ENCODE measurements at places on chromosomes 5 and 9.

DNA sequence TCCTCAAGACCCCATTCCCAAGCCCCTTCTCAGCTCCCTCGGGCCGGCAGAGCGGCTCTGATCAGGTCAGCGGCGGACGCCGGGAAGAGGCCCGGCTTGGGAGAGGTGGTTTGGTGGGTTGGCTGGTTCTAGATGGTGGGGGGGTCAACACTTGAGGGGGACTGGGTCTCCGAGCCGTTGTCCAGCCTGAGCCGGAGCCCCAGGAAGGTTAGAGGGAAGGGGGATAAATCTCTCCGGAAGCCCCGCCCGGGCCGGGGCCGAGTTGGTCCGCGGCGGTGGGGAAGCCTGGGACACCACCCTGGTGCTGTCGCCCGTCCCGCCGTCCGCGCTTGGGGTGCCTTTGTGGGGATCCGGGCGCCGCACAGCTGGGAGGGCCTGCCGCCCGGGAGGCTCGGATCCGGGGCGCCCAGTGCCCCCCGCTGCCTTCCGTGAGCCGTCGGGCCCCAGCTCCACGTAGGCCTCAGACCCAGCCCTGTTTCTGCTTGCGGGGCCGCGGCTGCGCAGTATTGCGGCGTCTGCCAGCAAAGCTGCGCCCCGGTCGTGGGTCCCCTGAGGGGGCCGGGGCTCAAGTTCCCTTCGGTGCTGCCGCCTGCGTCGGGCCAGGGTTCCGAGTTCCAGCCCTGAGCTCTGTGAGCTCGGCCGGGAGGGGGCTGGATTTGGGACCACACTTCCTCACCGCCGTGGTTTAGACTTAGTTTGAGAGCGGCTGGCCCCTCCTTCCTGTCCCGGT lies 542 bp upstream of the TRIM52 start:
- DNase-seq: no peak

DNA sequence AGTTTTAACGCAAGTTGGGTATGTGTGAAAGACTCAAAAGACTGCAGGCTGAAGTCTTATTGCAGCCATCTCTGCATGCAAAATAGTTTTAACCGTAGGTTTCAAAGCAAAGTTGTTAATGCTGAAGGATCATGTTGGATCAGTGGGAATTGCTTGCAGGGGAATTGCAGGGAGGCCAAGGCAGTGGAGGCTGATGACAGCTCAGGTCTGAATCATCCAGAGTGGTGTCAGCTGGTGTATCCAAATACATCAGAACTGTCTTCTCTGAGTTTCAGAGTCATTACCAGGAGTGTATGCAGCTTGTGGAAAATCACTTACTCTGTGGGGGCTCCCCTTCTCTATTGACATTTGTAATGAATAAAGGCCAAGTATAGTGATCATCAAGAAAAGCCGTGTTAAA lies 435.7 kb downstream of the SH3GL2 start:
- no peak for DNase-seq

DNA sequence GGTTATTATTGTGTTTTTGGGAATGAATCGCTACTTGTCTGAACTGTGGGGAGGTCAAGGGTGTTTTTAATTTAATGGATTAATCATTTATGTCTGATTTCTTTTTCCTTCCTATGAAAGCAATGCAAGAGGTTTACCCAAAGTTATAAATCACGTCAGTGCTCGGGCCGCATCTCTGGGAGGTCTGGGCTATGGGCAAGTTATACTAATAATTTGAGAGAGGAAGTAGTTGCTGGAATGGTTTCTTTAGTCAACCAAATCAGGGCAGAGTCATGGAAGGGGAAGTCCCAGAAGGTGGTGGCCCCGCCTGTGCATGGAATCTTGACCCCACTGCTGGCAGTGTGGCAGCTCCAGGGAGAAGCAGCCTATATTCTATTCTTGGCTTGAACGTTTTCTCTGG lies 180.2 kb downstream of the HSPA4 start:
- DNase-seq: no peak

DNA sequence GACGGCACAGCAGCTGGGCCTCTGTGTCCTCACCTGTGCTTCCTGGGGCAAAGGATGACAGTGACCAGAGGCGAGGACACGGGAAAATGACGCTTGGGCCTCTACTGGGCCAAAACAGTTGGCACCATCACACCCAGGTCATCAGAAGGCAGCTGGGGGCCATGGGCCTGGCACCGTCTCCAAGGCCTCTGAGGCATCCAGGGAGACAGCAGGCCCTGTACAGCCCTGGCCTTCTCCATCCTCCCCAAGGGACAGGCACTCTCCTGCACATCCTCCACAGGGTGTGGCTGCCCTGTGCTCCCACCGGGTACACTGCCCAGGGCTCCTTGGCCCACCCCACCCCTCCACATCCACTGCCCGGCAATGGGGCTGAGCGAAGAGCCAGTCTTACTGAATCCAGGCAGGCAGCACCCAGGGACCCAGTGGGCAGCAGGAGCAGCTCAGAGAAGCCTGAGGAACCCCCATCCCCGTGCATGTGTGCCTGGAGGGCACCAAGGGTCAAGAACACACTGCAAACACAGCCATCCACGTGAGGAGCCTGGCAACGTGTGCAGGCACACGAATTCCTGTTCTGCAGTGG lies 4.0 kb downstream of the LPCAT1 start:
- DNase-seq: no peak

DNA sequence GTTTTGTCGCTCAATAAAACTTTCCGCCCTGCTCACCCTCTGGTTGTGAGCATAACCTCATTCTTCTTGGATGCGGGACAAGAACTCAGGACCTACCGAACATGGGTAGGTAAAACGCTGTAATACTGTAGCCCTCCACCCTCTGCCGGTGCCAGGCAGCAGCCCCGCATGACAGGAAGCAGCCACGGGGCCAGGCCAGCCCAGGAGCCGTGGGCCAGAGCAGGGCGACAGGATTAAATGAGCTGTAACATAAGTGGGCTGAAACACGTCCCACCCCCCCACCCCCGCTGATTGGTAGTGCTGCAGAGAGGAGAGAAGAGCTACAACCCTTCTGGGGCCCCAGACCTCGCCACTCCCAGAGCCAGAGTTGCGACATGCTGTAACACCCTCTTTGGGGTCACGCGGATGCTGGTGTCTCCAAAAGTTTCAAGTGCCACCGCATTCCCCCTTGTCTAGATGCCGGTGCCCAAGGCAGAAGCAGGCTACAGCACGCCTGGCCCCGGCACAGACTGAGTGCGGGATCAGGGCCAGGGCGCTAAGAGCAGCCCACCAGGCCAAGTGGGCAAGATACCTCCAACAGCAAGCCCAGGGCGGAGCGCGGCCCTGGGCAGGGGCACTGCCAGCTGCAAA lies 81.8 kb downstream of the FBXW11 start:
- no peak for DNase-seq

DNA sequence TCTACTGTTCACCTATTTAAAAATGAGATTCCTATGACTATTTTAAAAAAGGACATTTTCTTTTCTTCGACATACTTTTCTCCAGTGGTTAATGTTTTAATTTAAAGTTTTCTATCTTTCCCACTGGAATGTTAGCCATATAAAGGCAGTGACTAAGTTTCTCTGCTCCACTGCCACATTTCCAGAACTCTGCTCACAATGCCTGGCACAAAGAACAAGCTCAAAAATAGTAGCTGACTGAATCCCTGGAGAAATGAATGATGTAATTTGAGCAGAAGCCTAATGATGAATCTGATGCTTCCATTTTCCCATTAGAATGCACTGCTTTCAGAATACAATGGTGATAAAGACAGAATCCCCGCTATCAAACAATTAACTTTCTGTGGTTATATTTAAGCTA lies 817.8 kb downstream of the MTRR start:
- no peak for DNase-seq

DNA sequence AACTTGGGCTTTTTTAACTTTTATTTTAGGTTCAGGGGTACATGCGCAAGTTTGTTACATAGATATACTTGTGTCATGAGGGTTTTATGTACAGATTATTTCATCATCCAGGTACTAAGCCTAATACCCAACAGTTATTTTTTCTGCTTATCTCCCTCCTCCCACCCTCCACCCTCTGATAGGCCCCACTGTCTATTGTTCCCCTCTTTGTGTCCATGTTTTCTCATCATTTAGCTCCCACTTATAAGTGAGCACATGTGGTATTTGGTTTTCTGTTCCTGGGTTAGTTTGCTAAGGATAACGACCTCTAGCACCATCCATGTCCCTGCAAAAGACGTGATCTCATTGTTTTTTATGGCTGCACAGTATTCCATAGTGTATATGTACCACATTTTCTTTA lies 172.1 kb downstream of the SNCAIP start:
- DNase-seq: no peak

- no peak for DNase-seq
These were observed 349.0 kb downstream of the BRINP1 start for GRCh38 chr9:119020284-119020683.

DNA sequence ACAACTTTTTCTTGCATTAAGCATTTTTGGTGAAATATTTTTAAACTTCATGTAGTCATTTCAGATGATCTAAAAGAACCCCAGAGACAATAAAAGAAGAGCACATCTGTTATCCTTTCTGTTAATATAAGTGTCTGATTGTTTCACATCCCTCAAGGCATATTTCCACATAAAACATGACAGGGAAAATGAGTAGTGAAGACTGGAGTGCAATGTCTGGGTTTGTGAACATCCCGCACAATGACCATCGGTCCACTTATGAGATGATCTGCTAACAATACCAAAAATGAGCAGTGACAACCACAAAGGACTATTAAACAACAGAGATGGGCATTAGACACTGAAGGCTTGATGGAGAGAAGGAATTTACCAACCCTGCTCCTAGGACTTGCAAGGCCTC lies 209.1 kb downstream of the NR2F1-AS1 start:
- no peak for DNase-seq

DNA sequence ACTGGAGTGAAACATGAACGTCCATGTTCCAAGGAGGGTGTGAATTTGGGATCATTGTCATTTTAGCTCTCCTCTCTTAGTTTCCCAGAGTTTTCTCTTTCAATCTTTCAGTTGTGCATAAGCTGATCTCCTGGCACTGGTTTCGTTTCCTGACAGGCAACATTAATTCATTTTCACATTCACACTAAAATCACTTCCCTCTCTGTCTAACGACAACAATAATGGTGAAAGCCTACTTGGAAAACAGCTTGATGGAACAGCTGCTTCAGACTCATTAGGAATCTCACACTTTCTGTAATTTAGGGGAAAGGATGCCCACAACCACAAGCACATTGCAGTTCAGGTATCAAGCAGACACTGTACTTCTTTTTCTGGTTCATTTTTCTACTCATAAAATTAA lies 188.6 kb downstream of the TRIM36 start:
- DNase-seq: no peak

DNA sequence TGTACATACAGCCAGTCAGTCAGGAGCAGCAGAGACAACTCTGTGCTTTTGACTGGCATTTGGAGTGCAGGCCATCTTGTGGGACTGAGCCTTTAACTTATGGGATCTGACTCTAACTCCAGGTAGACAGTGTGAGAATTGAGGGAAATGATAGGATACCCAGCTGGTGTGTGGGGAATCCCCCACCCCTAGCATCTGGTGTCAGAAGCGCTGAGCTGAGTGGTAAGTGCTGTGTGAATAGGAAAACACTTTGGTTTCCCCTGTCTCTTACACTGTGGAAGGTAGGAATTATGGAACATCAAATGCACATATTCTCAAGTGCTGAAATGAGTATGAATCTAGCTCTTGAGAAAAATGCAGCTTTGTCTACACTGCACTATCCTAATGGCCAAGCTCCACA lies 43.9 kb downstream of the CCDC125 start:
- DNase-seq: no peak

- DNase-seq: peak; percentile 10
These were observed at the start of gene ARHGEF37 for GRCh38 chr5:149581192-149581861. Gene ARHGEF37, plus strand, starts transcription at chr5:149581498. Its CDS starts 16,272 bp downstream, at chr5:149597770.

DNA sequence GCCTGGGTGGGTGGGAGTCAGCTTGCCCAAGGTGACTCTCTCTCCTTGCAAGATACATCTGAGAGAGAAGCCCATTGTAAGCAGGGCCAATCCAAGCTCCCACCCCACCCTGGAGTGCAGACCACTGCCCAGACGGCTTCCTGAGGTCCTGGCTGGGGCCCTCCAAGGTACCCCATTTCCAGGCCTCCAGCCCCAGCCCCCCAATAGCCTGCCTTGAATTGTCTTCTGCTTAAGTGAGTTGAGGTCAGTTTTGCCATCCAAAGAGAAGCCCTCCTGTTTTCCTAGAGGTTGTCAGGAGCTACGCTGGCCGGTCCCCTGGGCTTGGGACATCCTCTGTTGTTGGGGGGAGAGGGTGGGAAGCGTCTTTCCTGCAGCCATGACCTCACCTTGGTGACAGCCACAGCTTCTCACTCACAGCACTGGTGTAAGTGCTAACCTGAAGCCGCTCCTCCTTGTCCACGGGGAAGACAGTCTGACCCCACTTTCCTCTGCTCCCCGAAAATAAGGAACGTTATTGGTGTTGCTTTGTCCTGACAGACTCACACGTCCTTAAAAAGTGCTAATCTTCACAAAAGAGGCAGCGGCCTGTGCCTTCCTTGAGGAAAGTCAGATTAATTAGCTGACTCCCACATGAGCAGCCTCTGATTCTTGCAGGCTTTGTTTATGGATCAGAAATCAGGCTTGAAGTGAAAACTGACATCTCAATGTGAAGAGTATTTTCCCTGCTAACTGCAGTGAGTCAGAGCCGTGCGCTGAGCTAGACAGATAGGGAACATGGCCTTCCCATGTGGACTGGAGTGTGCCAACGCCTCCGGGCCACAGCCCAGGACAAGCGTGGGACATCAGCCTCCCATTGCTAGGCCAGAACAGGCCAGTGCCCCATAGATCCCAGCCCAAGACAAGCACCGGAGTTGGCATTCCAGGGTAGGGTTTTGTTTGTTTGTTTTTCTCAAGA lies 52.3 kb downstream of the ADAMTS2 start:
- DNase-seq: no peak

GRCh38 chr5:38157024-38157423 lies 101.3 kb upstream of the EGFLAM start:
- DNase-seq: no peak

- no peak for DNase-seq
These were observed 409.5 kb upstream of the ITGA1 start for GRCh38 chr5:52378237-52378636.

DNA sequence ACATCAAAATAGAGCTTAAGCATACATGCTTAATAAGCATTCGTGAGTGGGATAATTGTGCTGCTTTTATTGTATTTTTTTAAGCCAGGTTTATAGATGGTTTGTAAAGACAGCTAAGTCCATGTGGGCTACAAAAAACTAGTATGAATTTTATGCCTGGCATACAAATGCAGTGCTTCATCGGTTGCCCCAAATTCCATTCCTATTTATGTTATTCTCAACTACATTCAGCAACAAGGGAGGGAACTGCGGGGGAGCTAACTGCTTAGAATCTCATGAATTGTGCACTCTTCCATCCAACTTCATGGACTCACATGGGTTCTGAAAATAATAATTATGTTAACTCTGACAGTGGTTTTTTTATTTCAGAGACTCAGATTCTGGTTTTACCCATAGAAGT lies 199.2 kb downstream of the FAM170A start:
- DNase-seq: no peak

All from stimulated activated CD8-positive, alpha-beta memory T cell treated with anti-CD3 and anti-CD28 coated beads, Interleukin-15, amount 100 ng/mL, for 24 hours (primary cell).